ENCODE measurements at places on chromosomes 7 and 10.
A peak's percentile ranks its signal among the peaks of the same experiment; 100 is the strongest.

- no peak for DNase-seq
Measured at GRCh38 chr10:59907537-59907917, 1.2 kb upstream of the CCDC6 start.

- peak; percentile 13 for DNase-seq
Measured at GRCh38 chr10:45580371-45581215, 92.0 kb downstream of the ZFAND4 start.

DNA sequence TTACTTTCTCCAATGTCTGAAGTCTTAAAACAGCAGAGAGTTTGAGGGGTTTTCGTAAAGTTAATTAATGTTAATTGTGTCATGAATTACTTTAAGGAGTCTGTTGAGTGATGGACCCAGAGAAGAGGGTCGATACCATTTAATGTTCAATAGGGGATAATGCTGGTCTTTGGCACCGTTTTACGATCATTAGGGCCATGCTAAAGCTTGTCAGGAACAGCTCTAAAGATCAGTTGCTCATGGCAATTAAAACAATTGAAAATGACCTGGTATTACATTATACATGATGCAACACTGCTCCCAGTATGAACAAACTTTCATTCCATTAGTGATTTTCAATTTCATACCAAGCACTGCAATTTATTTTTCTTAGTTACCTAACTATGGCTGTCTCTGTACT, 296.9 kb downstream of the ETV1 start:
- no peak for DNase-seq

DNA sequence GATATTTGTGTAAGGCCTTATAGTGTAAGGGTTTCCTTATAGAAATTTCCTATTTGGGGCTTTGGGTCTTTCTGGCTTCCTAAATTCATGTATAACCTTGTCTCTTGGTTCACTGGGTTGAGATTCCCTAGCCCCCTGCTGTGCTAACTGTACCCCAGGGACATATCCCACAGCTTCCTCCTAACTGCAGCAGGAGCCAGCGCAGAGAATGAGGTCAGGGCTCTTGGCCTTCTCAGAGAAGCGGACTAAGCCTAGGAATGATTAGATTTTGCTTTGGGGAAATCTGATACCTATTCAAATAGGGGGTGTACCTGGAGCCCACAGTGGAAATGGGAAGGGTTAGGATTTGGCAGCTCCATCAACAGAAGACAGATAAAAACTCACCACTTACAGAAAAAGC, 138.1 kb upstream of the EFCAB10 start:
- DNase-seq: no peak

DNA sequence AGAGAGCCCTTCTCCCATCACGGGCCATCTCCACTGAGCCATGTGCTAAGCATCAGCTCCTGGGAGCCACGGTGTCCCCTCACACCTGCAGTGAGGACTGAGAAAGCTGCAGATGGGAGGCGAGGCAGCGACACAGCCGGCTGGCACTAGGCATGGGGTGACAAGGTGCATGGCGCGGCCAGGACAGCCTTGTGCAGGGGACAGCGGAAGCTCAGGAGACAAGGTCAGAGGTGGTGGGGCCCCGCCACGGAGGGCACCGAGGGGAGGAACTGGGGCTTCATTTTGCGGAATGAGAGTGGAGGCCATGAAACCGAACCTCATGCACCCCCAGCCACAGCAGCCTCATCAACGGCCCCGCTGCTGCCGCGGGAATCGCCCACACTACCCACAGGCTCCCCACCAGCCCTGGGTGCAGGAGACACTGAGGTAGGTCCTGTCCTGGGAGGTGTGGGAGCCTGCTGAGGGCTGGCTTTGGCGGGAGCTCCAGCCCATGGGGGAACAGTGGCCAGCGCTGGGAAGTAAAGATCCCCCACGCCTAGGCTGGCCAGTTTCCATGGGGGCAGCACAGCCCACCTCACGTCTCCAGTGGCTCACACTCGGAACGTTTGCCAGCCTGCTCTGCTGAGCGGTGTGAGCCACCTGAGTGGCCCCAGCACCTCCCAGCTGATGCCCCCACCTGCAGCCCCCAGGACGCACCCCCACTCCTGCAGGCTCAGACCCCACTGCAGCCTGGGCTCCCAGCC, 71.2 kb upstream of the INSIG1 start:
- DNase-seq: no peak

- no peak for DNase-seq
Measured at GRCh38 chr7:30713392-30713791, 31.1 kb upstream of the CRHR2 start.

DNA sequence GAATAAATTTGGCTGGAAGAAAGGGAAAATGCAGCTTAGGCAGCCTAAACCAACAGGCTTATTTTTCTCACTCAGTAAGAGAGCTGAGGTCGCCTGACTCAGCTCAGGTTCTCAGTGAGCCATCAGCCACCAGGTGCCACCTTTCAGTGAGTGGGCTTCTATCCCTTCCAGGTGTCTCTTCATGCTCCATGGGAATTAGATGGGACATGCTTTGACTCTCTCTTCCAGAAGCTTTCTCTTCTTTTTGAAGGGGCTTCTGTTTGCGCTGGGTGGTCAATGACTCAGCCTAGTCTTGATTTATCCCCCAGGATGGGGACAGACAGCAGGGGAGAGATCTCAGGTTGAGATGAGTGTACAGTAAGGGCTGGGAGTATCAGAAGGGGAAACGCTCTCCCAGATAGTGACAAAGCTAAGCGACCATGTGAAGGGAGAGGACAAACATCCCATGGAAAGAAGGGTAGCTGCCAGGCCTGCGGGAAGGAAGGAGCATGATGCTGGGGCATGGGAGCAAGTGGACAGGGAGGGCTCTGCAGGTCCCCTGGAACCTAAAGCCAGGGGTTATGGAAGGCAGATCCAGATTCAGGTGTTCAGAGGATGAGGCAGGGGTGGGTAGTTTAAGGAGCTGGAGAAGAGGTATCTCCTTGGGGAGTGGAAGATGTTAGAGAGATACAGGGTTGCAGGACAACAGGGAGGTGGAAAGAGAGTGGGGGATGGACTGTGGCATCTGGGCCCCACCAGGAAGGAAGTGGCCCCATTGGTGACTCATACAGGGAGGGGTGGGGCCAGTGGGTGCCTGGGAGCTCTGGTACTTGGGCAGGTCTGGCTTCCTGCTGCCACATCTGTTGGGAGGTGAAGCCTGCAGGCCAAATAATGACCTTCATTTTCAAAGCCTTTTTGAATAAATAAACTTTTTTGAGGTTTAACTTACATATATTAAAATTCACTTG, 32.5 kb downstream of the OGDH start:
- DNase-seq: peak; percentile 89

DNA sequence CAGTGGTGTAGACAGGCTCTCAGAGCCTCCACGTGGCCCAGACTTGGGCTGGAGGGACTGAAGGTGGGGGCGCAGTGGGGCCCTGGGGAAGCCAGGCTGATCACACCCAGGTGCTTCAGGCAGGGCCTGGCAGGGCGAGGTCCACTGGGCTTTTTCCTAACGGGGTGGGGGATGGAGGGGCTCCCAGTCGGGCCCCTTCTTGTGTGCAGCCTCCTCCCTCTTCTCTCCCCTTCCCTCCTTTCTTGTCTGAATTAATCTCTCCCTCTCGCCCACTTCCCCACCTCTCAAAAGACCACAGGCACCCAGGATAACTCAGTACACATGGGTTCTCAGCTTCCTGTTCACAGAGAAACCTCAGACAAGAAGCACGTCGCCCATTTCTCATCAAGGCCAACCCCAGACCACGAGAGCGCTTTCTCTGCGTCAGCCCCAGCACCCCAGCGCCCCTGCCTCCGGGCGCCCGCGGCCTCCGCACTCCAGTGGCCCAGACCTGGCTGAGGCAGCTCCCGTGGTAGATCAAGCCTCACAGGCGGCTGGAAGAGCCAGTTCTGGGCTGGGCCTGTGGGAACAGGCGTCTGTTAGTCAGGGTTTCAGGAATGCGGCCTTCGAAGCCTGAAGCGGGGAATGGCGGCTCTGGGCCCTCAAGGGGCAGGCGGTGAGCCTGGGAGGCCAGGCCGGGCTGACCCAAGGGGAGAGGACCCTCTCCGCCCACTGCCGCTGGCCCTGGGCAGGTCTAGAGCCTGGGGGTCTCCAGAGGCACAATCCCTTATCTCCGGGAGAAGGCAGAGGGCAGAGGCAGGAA, 50.6 kb downstream of the PWWP2B start:
- peak; percentile 85 for DNase-seq

DNA sequence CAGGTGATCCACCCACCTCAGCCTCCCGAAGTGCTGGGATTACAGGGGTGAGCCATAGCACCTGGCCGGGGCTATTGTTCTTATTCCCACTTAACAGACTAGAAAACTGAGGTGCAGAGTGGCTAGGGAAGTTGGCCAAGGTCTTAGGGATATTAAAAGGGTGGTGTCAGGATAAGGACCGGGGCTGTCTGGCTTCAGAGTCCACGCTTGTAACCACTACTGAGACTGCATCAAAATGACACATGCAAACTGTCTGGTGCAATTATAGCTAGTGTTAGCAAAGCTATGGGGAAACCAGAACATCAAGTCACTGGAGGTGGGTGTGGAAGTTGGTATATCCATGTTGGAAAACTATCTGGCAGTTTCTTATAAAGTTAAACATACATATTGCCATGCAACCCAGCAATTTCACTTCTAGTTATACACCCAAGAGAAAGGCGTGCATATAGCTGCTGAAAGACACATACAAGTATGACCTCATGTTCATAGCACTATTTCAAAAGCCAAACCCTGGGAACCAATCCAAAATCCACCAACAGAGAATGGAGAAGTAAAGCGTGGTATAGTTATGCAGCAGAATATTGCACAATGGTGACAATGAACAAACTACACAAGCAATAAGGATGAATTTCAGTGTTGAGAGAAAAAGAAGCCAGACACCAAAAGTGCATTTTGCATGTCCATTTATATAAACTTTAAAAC, 33.9 kb upstream of the EEPD1 start:
- DNase-seq: peak; percentile 34

DNA sequence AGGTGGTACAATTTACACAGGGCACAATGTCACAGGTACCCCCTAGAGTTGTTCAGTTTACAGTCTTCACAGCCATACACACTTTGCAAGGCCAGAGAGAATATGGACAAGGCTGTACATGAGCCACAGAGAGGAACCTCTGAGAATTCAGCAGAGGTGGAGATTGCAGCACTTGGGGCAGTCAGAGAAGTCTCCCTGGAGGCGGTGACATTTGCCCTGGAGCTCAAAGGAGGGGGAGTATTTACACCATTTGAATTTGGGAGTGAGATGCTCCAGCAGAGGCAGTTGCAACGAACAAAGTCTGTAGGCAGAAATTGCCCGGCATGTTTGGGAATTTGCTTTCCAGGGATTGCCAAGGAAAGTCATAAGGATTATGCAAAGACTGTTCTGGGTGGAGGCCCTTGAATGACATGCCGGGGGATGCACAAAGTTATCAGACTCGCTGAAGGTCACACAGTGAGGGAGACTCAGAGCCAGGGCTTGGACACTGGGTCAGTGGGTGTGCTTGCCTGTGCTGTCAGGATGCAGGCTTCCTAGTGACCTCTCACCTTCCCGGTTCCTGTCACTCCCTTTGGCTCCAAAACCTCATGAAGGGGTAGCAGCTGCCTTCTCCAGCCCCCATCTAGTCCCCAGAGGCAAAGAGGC, 160.7 kb upstream of the PCBD1 start:
- no peak for DNase-seq

GRCh38 chr10:35563261-35563891, 41.8 kb upstream of the GJD4 start:
- peak; percentile 51 for DNase-seq

GRCh38 chr7:146736446-146737190, 620.0 kb downstream of the CNTNAP2 start:
- no peak for DNase-seq

DNA sequence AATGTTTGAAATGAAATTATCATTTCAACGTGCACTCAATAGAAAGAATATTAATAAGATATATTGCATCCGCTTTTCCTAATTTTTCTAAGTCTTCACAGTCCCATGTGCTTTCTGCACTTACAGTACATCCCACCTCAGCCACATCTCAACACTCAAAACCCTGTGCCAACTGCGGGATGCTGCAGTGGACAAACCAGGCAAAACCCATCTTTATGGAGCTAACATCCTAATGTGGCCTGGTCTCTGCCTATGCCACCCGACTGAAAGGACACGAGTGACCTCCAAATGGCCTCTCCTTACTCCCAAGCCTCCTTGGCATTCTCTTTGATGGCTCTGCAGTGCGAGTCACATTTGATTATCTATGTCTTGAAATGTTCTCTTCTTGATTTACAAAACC, 57.4 kb upstream of the ADRB1 start:
- DNase-seq: no peak

DNA sequence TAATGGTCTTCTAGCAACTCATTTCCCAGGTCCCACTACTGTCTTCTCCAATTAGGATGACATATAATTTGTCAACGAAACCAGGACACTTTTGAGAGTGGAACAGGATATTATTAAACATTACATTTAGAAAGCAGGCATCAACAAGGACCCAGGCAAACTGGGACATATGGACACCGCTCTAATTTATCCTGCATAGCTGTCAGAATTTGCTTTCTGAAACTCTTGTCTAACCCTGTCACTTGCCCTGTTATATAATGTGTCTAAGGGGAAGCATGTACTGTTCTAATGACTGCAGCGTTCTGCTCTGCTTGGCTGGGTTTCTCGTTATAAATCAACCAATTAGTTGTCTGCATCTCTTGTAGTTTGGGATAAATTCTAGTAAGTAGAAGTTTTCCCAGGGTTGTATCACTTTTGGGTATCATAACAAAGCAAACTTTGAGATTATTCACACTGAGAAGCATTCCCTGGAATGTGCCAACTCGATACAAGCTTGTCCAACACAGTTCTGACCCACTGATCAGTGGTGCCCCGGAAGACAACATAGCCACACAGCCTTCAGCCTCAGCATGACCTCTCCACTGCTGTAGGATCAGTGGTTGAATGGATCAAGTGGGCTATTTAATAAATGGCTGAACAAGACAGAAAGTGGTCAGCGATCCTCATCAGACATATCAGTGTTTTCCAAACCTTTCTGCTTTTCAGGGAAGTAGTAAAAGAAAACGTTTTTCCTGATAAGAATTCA, 228.1 kb downstream of the KIF20B start:
- DNase-seq: no peak

GRCh38 chr10:92483539-92483938, 90.4 kb downstream of the IDE start:
- DNase-seq: no peak

GRCh38 chr7:38025815-38026214, 105.4 kb downstream of the EPDR1 start:
- DNase-seq: no peak

DNA sequence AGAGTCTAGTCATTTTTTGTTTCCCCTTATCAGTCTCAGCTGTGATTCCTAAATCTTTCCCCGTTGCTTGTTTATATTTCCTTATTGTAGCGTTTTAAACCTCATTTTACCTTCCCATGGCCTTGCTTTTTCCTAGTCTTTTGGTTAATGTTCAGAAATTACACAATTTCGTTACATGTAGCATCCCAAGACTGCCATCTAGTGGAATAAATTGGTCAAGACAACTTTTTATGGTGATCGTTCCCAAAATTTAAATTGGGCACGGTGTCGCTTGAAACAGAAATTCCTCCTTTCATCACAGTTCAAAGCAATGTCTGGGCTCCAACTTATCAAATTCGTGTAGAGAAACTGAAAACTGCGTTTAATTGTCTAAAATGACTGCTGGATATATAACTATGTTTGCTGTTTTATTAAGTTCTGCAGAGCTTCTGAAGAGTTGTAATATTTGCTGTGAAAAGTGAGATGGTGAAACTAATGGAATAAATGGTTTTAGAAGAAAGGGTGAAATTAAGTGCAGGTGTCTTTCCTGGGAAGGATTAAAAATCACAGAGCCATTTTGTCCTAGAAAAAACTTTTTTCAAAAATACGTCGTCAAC, 370.2 kb downstream of the PHF14 start:
- no peak for DNase-seq

Measured in CD4-positive, alpha-beta T cell treated with Interleukin-4 for 1 hour (primary cell).